ENCODE measurements at places on chromosomes 12 and 14.

DNA sequence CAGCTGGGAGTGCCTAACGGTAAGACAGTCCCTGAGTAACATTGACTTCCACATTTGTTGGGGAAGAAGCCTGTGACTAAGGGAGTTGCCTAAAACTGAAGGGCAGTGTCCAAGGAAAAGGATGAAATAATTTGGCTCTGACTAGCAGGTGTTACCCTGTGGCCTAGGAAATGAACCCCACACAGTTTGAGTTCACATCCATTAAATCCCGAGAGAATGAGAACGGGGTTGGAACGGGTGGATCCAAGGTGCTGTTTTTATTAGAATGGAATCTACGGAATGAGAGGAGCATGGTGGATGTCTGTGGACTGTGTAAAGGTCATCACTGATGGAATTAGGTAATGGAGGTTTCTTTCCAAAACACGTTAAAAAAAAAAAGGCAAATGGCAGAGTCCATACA lies 324.0 kb downstream of the MED13L start:
- DNase-seq = peak; percentile 24

DNA sequence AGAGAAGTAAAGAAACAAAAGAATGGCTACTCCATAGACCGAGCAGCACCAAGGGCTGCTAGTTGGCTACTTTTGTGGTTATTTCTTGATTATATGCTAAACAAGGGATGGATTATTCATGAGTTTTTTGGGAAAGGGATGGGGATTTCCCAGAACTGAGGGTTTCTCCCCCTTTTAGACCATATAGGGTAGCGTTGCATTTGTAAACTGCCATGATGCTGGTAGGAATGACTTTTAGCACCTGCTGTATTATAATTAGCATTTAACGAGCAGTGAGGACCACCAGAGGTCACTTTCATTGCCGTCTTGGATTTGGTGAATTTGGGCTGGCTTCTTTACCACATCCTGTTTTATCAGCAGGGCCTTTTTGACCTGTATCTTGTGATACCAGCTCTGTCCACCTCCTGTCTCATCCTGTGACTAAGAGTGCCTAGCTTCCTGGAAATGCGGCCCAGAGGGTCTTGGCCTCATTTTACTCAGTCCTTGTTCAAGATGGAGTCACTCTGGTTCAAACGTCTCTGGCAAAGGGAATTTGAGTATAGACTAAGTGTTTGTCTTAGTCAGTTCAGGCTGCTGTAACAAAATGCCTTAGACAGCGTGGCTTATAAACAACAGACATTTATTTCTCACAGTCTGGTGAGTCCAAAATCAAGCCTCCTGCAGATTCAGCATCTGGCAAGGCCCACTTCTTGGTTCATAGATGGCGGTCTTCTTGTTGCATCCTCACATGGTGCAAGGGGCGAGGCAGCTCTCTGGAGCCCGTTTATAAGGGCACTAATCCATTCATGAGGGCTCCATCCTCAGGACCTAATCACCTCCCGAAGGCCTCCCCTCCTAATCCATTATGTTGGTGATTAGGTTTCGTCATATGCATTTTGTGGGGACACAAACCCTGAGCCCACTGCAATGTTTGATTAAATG lies 348.3 kb upstream of the SFSWAP start:
- no peak for DNase-seq

- DNase-seq = no peak
Measured at GRCh38 chr14:94738751-94739150, 31.2 kb downstream of the GSC start.

DNA sequence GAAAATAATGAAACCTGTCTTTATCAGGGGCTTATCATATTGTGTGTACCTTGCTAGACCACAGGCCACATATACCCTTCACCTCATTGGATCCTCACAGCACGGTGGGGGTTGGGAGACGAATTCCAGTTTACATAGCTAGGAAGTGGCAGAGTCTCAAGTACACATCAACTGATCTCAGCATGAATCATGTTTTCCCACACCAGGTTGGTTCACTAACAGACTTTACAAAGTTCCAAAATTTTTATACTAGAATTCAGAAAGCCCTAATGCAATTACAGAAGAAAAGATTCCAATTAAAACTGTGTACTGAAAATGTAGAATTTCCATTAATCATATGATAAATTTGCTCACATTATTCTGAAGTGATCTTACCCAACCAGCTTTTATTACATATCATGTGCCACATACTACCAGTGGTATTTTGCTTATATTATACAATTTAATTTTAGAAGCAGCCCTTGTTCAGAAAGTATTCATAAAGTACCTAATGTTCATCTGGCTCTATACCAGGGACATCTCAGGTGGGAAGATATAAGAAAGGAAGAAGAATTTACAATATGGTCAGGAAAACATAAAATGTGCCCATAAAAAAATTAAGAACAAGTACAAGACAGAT lies 196.2 kb downstream of the ITPR2 start:
- DNase-seq = no peak

DNA sequence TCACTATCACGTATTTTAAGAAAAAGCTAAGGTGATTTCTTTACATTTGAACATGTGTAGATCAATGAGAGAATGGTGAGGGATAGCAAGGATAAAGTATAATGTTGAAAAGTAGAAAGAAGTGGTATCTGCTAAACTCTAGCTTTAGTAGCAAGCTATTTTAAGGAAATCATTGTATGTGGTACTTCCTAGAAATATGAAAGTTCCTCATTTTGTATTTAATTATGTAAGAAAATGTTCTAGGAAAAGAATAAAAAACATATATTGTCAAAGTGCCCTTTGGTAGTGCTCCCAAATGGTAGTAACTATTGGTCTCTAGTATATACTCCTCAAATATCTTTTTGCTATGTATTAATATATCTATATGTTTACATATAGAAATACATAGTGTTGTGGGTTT lies 35.7 kb downstream of the RAB21 start:
- no peak for DNase-seq

DNA sequence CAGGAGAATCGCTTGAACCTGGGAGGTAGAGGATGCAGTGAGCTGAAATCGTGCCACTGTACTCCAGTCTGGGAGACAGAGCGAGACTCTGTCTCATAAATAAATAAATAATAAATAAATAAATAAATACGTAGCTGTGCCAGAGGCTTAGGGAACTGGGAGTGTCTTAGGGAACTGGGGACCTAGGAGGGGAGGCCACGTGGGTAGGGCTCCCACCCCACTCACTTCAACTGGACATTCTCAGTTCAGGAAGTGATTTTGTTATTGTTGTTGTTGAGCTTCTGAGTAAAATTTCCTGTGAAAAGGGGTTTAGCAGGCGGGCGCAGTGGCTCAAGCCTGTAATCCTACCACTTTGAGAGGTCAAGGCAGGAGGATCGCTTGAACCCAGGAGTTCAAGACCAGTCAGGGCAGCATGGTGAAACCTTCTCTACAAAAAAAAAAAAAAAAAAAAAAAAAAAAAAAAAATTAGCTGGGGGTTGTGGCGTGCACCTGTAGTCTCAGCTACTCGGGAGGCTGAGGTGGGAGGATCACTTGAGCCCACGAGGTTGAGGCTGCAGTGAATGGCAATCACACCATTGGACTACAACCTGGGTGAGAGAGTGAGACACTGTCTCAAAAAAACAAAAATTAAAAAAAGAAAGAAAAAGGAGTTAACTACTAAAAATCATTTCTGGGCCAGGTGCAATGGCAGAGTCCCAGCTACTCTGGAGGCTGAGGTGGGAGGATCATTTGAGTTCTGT lies 19.0 kb upstream of the ANKRD9 start:
- DNase-seq = peak; percentile 75

- peak; percentile 50 for DNase-seq
Measured at GRCh38 chr12:107131832-107132616, 38.7 kb upstream of the CRY1 start.

Measured in inflammatory macrophage (primary cell).